ENCODE measurements at places on chromosomes 7 and 10.

GRCh38 chr7:37816922-37817590, 31.3 kb upstream of the NME8 start:
- no peak for DNase-seq

GRCh38 chr7:91533996-91534395, 269.8 kb downstream of the FZD1 start:
- no peak for DNase-seq

GRCh38 chr10:64626924-64627323, 1105.7 kb downstream of the REEP3 start:
- no peak for DNase-seq

DNA sequence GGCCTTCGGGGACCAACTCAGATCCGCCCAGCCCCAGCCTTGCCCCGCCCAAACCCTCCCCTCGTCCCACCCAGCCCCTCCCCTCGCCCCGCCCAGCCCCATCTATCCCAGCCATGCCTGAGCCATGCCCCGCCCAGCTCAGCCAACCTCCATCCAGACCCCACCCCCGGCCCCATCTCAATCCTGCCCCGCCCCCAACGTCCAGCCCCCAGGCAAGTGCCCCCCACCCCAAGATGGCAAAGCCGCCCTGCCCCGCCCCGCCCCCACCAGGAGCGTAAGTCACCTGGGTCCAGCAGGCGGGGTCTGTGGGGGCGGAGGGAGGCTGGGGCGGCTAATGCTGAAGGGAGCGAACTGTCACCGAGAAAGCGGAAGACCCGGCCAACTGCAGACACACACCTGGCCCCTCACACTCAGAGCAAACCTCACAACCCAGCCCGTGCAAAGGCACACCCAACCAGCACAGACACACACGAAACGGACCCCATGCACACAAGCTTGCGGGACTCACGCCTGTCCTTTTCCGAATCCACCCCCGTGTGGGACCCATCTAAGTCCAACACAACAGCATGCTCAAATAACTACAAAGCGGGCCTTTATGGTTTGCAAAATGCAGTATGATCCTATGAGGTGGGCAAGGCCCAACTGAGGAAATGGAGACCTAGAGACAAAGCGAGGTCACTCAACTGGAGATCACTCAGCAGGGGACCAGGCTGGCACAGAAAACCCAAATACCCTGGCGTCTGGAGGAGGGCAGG, 11.5 kb upstream of the OGA start:
- DNase-seq = peak; percentile 86

GRCh38 chr10:84613336-84614021, 285.1 kb downstream of the CCSER2 start:
- peak; percentile 93 for DNase-seq

- DNase-seq = no peak
Measured at GRCh38 chr10:61973906-61974305, 72.4 kb downstream of the ARID5B start.

- DNase-seq = no peak
Measured at GRCh38 chr7:32285698-32286097, 204.5 kb downstream of the LSM5 start.

- no peak for DNase-seq
Measured at GRCh38 chr7:101602082-101602481, 27.0 kb downstream of the MYL10 start.

All from islet precursor cell (in vitro differentiated cells).